ENCODE measurements at places on chromosomes 4 and X.

- DNase-seq = no peak
These were observed 53.7 kb downstream of the ZAR1 start for GRCh38 chr4:48543796-48544195.

DNA sequence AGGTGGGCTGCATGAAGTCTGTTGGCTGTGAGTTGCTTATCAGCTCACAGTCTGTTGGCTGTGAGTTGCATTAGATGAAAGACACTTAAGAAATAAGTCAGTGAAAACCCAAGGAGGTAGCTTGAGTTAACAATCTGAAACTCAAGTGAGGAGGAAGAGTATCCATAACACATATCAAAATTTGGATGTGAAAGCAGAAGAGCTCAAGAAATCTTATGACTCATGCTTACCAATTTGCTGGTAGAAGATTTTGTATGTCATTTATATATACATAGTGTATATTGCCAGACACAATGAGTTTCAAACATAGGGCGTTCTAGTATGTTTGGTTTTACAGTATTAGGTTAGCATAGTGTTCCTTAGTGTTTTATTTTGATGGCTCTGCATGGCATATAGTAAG lies 107.4 kb downstream of the DDIT4L start:
- DNase-seq = no peak

- no peak for DNase-seq
These were observed 231.8 kb upstream of the AGA start for GRCh38 chr4:177673985-177674489.

DNA sequence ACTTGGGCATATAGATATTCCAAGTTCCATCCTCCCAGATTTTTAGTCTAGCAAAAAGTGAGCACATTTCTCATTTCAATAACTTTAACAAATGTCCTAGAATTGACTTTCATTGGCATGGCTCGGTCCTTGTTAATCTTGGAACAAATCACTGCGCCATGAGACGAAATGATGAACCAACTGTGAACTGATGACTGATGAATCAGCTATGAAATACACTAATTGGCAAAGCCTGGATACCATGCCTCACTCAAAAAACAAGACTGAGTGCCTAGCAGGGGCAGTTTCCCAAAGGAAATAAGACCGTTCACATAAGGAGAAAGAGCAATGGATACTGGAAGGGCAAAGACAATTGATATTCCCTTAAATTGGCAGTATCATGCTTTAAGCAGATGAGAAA lies 248.6 kb upstream of the VEGFC start:
- DNase-seq = no peak

- no peak for DNase-seq
These were observed 15.8 kb downstream of the UBE2K start for GRCh38 chr4:39713691-39714090.

- DNase-seq = no peak
These were observed 2.9 kb downstream of the LAMTOR3 start for GRCh38 chr4:99891351-99891750.

DNA sequence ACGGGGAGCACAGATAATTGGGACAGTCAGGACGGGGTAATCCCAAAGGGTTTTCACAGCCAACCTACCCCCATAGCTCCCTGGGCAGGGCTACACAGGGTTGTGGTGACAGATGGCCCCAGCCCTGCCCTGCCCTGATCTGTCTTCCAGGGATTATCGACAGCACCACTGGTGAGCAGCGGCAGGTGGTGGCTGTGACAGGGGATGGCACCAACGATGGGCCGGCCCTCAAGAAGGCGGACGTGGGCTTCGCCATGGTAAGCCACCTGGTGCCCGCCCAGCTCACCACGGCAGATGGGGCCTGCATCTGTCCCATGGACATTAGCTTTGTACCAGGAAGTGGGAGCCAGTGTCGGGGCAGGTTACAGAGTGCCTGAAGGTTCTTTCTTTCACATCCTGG lies 39.3 kb downstream of the ATP2B3 start:
- no peak for DNase-seq

GRCh38 chr4:15562114-15562513 lies 92.4 kb downstream of the CC2D2A start:
- DNase-seq = no peak

DNA sequence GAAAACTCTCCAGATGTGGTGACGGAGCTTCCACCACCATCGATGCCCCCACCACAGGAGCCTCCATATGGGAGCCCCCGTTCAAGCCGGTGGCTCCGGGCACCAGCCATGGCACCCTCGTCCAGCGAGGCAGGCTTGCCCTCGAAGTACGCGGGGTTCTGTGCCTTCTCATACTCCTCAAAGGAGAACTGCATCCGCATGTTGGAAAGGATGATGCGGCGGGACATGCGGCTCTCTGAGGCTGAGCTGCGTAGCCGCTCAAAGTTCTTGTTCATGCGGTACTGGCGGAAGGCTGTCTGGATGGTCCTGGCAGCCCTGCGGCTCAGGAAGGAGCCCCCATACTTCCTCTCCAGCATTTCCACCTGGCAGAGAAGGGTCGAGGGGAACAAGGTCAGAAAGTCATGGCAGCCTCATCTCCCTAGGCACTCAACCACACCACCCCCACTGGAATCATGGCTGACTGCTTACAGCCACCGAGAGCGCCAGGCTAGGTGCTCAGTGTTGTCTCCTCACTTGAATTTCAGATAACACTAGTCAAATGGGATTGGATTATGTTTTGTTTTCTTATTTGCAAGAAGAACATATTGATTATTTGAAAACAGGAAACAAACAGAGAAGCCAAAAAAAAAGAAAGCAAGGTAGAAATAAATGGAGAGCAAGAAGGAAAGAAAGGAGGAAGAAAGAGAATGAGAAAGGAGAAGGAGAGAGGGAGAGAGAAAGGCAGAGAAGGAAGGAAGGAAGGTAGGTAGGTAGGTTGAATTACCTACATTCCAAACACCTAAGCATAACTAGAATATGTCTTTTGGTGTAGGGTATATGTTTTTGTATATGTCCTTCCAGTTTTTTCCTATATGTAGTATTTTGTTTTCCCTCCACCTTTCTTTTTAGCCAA lies 26.6 kb downstream of the IQSEC2 start:
- DNase-seq = no peak

DNA sequence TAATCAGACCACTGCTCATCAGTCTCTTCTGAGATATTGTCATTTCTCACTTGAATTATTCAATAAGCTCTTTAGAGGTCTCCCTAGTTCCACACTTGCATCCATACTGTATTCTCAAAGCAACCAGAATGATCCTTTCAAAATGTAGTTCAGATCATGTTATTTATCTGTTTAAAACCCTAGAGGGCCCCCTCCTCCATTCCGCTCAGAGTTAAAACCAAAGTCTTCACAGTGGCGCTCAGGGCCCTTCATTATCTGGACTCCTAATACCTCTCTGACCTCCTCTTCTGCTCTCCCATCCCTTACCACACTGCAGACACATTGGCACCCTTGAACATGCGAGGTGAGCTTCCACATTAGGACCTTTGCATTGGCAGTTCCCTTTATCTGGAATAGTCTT lies 32.7 kb upstream of the HPGDS start:
- DNase-seq = no peak

- DNase-seq = no peak
These were observed 232.3 kb downstream of the FRMPD4 start for GRCh38 chrX:12370497-12370986.

GRCh38 chrX:63514569-63515080 lies 163.5 kb upstream of the SPIN4 start:
- no peak for DNase-seq

GRCh38 chr4:45732161-45732560 lies 391.7 kb downstream of the GABRG1 start:
- no peak for DNase-seq

DNA sequence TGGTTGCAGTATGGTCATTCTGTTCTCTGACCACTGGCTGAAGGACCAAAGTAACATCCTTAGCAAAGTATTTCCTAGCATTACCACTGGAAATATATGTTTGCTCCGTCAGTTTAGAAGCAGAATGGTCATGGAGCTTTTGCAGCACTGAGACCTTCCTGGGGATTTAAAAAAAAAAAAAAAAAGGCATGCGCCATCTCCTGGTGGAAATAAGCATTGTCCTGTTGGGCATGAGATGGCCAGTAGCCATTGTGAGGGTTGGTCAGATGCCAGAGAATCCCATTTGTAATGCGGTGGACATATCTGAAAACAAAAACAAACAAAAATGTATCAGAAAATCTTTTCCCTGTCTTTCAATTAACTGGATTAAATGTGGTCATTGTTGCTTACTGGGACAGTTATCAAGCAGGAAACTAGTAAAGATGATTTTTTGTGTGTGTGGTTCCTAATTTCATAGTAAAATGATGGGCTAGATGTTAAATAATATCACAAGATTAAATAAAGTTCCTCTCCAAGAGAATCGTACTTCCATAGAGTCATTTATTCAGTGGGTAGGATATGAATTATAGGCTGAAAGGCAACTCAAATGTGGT lies 139.6 kb downstream of the SOWAHB start:
- no peak for DNase-seq

DNA sequence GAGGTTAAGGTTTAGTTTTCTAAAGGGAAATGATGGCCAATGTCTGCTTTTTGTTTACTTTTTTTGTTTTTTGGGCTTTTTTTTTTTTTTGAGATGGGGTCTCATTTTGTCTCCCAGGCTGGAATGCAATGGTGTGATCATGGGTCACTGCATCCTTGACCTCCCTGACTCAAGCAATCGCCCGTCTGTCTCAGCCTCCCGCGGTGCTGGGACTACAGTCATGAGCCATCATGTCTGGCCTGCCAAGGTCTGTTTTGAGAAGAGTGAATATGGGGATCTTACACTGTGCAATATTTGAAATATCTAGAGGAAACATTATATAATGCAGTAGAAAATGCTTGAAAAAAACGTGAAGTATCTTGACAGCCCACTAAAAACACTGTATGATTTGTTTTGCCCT lies 162.5 kb downstream of the GASK1B start:
- no peak for DNase-seq

DNA sequence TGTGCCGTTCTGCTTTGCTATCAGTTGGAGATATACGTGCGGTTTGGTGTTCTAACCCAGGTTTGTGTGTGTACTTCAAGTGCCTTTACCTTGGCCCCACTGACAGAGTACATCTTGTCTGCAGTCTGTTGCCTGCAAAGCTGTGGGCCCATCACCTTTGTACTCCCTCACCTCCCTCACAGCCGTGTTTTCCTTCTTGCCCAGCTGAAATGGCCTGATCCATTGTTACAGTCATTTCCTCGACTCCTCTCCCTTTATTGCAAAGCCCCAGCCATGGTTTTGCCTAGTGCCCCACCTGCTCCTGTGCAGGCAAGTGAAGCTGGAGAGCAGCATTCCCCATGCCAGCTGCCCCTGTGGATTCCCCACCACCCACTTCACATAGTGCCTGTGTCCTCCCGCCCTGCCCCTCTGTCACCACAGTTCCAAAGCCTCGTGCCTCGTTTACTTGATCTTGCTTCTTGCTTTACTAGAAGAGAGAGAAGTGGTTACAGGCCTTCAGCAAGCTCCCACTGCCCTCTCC lies 55.2 kb upstream of the TLR2 start:
- no peak for DNase-seq

DNA sequence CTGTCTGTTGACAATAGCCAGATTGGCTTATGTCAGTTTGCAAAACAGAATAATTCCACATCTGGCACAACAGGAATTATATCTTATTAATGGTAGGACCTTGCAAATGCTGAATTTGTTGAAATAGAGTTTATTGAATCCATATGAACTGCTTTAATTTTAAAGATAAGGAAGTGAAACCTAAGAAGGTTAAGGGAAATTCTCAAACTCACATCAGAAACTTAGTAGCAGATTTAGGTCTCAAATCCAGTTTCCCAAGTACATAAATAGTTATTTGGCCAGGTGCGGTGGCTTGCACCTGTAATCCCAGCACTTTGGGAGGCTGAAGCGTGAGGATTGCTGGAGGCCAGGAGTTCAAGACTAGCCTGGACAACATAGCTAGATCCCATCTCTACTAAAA lies 117.1 kb downstream of the HNRNPD start:
- no peak for DNase-seq

DNA sequence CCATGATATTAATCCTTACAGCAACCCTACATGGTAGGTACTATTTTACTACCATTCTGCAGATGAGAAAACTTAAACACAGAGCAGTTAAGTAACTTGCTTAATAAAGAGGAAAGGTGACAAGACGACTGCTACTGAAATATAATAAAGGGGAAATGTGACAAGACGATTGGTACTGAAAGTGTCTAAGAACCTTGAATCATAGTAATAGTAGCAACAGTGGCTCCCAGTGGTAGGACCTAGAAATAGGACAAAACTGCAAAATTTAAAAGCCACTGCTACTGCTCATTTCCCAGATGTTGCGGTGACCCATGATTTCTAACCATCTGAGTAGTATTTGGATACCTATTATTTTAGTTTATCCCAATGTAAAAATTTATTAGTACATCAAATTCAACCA lies 89.5 kb downstream of the TASL start:
- no peak for DNase-seq

GRCh38 chr4:187732524-187732923 lies 263.0 kb upstream of the ZFP42 start:
- no peak for DNase-seq

DNA sequence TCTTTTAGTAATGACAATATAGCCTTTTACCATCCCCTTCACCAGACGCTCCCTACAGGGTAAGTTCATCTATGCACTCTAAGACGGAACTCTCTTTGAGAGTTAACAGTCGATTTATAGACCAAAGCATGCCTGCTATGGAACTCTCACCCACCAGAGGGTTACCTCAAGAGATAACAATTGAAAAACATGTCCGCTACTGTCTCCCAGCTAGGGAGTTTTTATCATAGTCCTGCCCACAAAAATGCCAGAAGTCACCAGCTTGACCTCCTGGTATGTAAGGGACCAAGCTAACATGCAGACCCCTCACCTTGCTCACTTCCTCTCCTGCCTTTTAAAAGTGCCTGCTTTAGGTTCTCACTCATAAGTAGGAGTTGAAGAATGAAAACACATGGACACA lies 16.7 kb upstream of the YTHDC1 start:
- no peak for DNase-seq

- peak; percentile 62 for DNase-seq
These were observed 172.3 kb downstream of the SHOX start for GRCh38 chrX:802846-803245.

DNA sequence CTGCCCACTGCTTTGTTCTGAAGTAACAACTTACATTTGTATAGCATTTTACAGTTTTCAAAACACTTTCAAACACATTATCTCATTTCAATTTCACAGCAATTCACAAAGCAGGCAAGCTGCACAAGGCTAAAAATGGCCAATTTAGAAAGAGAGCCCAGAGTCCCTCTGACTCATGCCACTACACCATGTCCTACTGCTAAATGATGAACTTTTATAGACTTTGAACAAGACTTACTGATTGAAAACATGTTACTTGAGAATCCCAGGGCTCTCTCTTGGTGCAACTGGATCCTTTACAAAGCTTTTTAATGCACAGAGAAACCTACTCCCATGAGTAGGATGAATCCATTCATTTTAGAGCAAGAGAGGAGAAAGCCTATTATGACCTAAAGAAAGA lies 5.8 kb upstream of the G3BP2 start:
- DNase-seq = no peak

DNA sequence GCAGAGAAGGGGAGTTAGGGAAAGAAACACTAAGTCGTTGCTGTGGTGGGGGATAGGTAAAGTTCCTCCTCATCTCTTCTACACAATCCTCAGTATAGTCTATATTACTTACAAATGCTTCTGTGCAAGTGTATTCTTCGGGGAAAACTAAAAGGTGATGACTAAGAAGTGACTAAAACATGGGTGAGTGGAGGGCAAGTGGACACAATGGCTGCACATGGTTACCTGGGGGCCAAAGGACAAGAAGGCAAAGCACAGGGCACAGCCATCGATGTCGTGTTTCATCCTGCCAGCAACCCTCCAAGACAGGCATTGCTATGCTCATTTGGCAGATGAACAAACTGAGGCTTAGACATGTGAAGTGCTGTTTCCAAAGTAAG lies 35.5 kb upstream of the CCKAR start:
- DNase-seq = no peak
